ENCODE measurements at places on chromosomes 7 and 10.

DNA sequence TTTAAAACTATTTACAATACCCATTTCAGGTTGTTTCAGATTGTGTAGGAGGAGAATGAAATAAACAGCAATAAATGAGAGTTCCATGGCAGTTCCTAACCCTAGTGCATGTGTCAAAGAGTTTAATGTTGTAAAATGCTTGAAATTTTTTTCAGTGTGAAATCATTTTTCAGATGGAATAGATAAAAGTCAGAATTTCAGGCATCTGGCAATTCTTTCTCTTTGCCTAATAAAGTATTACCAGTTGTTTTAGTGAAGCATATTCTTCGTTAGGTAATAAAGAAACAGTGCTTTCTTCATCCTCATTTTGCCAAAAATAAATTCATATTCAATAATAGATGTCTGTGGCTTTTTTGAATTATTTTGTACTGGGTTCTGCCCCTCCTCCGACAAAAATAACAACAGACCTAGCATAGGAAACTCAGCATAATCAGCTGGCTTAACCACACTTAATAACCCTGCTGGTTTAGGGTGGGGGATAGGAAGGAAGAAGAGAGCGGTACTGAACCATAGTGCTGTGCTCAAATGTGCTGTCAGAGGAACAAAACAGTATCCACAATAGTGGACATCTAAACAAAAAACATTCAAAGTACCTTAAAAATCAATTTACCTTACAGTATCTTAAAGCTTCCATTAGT, 39.1 kb downstream of the MINDY3 start:
- no peak for DNase-seq

DNA sequence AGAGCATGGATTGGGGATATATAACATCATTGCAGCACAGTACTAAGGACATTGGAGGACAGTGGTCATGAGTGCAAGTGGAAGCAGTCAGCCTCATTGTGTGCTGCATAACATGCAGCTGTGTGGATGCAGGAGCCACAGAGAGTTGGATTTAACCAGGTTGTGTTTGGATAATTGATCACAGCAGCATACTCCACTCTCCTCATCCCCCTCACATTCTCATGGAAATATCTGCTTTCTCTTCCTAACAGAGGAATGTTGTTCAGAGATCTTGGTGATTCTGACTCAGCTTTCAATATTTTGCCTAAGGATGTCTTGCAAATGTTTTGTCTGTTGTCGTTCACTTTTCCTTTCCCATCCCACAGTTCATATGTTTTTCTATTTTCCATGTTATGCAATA, 31.8 kb upstream of the LSM8 start:
- no peak for DNase-seq

DNA sequence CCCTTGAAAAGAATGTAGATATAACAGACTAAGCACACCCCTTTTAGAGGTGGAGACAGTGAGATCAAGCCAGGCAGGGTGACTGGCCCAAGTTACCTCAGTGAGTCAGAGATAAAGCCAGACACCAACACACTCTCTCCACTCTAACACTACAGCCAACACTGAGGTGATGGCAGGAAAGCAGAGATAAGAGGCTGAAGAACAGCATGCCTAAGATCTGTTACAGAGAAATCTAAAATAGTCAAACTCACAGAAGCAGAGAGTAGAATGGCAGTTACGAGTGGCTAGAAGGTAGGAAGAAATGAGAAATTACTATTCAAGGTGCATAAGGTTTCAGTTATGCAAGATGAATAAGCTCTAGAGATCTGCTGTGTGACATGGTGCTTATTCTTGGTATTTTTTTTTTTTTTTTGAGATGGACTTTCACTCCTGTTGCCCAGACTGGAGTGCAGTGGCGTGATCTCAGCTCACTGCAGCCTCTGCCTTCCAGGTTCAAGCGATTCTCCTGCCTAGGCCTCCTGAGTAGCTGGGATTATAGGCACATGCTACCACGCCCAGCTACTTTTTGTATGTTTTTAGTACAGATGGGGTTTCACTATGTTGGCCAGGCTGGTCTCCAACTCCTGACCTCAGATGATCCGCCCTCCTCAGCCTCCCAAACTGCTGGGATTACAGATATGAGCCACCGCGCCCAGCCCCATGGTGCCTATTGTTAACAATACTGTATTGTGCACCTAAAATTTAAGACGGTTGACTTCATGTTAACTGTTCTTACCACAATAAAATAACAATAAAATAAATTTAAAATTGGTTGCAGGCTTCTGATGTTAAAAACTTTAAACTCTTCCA, 28.7 kb downstream of the ICA1 start:
- DNase-seq = peak; percentile 48

GRCh38 chr7:149004405-149005370, 23.6 kb downstream of the PDIA4 start:
- DNase-seq = no peak

- no peak for DNase-seq
These were observed 548.6 kb downstream of the ARL4A start for GRCh38 chr7:13236026-13236425.

DNA sequence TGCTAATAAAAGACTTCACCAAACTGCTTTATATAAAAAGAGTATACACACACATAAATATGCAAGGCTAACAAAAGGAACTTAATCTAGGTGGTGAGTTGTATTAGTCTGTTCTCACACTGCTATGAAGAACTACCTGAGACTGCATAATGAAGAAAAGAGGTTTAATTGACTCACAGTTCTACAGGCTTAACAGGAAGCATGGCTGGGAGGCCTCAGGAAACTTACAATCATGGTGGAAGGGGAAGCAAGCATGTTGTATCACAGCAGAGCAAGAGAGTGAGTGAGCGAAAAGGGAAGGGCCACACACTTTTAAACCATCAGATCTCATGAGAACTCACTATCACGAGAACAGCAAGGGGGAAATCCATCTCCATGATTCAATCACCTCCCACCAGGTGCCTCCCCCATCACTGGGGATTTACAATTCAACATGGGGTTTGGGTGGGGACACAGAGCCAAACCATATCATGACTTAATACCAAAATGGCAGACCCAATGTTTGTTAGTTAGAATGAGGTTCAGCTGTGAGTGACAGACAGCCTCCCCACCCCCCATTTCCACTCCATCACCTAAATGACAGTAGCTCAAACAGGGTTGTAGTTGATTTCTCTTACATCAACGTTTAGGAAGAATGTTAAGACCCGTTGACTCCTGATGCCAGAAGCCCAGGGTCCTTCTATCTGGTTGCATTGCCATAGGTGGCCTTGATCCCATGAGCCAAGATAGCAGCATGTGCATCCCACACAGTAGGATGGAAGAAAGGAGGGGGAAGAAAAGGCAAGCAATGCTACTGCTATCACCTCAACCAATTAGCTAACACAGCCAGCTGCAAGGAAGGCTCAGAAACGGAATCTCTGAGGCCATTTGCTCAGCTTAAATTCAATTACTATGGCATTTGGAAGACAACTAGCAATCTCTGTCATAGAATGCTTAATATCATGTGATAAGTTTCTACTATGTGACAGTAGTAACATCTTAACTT, 77.0 kb downstream of the CCDC71L start:
- no peak for DNase-seq

DNA sequence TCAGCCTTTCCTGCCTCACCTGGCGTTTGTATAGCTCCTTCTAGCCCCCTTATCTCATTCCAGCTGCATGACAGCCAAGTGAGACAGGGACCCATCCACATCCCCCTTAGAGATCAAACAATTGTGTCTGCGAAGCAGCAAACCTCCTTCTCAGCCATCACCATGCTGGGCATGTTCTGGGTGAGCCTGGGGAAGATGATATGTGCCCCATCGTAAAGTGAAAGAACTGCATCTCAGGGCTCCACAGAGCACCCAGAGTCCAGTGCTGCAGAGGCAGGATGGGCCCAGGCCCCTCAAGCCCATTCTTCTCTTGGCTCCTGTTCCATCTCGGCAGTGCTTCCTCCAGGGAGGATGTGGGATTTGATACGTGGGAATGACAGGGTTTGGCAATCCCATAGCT, 43.2 kb downstream of the FIGNL1 start:
- no peak for DNase-seq

- DNase-seq = no peak
These were observed 103.4 kb downstream of the SDK1 start for GRCh38 chr7:3404501-3404900.

- DNase-seq = no peak
These were observed 62.8 kb upstream of the ADGRA1 start for GRCh38 chr10:133024704-133025557.

DNA sequence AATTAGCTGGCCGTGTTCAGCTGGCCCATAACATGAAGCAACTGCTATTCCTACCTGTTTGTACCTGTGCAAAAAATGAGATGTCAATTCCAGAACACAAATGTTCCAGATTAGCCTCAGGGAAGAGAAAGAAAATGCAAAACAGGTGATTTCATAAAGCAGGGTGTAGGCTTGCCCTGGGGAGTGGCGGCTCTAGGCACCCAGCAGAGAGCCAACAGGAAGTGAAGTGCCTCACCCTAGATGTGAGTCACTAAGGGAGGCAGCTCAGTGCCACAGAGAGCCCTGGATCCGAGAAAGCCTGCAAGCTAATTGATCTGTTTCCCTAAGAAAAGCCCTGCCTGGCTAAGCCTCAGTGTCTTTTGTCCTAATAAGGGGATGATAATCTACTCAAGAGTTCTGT, 240.0 kb downstream of the ARHGAP21 start:
- no peak for DNase-seq

- DNase-seq = no peak
These were observed 13.0 kb upstream of the SCART1 start for GRCh38 chr10:133440633-133441285.

- no peak for DNase-seq
These were observed 589.9 kb upstream of the MGMT start for GRCh38 chr10:128877141-128877540.

- DNase-seq = no peak
These were observed 260.1 kb downstream of the DNAJB6 start for GRCh38 chr7:157596881-157597280.

DNA sequence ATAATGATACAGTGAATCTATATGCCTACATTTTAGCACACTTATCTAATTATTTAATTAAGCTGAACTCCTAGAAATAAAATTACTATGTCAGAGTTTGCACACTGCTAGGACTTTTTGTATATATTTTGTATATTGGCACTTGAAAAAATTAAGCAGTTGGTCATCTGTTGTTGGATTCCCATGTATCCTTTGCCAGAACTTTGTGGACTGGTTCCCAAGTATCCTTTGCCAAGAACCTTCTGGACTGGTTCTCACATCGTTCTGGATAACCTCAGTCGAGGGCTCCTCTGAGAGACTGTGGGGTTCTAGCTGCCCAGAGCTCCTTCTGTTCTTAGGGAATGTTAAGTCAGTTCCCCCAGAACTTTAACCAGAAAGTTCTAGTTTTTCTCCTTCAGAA, 108.8 kb upstream of the IFRD1 start:
- no peak for DNase-seq

- DNase-seq = no peak
These were observed 37.3 kb upstream of the ADAM12 start for GRCh38 chr10:126425489-126426065.

DNA sequence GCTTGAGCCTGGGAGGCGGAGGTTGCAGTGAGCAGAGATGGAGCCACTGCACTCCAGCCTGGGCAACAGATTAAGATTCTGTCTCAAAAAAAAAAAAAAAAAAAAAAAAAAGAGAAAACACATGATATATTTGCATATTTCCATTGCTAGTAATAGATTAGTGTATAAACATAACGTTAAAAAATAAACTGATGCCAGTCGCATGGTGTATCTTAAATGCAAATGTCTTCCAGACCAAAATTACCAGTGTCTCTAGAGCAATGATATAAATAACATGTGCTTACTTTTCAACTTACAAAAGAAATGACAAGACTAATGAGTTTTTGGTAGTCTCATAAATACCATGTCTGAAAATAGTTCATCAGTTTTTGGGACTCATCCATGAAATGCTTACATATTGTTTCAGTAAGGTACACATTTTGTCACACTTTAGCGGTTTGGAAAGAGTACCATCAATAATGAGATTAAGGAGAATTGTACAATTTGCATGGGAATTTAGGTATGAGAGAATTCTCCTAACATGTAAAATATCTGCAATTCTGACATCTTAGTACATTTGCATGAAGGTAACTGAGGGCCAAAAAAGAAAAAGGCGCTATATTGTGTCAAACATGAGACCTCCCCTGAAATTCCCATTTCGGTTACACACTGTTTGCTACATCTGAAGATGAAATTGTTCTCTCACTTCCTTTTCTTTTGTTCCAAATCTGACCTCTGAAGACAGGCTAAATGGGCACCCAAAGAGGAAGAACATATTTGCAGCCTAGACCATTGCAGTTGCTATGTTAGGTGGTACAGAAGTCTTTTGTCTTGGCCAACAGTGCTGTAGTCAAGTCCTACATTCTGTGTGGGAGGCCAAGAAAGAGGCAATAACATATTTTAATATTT, 51.5 kb upstream of the PIP4K2A start:
- no peak for DNase-seq

Data from T-helper 2 cell treated with Interferon-gamma antibody and Interleukin-4, amounts not matched to agents 5 μg/mL and 100 μg/mL, for 36 hours (primary cell).